ENCODE measurements at places on chromosomes 6 and 20. TPM values are rescaled to one million over a fixed set of nuclear protein-coding genes. Genes with fewer than 3 reads are reported as not detected.

Gene MCHR2
- not detected for polyA plus RNA-seq

Gene MLIP
- 31.5 TPM for polyA plus RNA-seq

Gene C6orf15
- not detected for polyA plus RNA-seq

Gene SERAC1
- polyA plus RNA-seq: 9.5 TPM

Gene TCF15
- polyA plus RNA-seq: not detected

Gene CNKSR3
- 0.63 TPM for polyA plus RNA-seq

Gene NHLRC1
- 2.7 TPM for polyA plus RNA-seq

Gene C20orf202
- polyA plus RNA-seq: 3.3 TPM

Gene FOXS1
- not detected for polyA plus RNA-seq

Gene ABT1
- polyA plus RNA-seq: 5.9 TPM

Gene PREX1
- 3.0 TPM for polyA plus RNA-seq

Gene GPR63
- 129 TPM for polyA plus RNA-seq

Gene LTB
- not detected for polyA plus RNA-seq

All from Purkinje cell (primary cell).